ENCODE measurements at places on chromosomes 12 and 14. TPM values are rescaled to one million over a fixed set of nuclear protein-coding genes. Genes with fewer than 3 reads are reported as not detected.

KLHDC1 gene
- 5.6 TPM for total RNA-seq

CBLN3 gene
- 3.2 TPM for total RNA-seq

- DNase-seq = no peak
These were observed 3.7 kb upstream of the MDP1 start for GRCh38 chr14:24219521-24219920.

LHX5 gene
- total RNA-seq = not detected

- DNase-seq = no peak
These were observed 4.8 kb downstream of the SCNN1A start for GRCh38 chr12:6370576-6370935.

DNA sequence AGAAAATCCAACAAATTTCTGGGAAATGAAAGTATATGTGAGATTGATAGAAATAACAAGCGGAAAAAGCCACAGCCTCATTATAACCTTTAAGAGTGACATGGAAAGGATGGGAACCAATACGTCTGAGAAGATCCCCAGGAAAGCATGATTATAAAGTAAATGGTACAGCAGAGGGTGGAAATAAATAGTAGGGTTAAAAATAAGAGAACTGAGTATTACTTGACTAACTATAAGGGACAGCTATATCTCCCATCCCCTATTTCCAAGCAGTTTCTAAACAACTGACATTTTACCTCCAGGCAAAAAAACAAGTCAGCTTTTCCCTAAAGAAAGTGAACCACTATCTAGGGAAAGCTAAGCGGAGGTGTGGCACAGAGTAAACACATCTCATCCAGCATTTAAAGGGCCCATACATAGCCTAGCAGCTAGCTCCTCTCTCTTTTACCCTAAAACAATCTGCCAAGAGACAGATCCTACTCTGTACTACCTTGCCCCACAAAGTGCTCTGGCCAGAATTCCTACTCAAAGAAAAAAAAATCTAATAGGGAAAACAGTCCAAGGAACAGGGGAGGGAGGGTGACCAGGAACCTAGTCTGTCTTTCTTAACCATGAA lies 11.2 kb downstream of the OSBPL8 start:
- no peak for DNase-seq

GRCh38 chr12:116689979-116690744 lies 47.7 kb downstream of the SPRING1 start:
- DNase-seq = no peak

DNA sequence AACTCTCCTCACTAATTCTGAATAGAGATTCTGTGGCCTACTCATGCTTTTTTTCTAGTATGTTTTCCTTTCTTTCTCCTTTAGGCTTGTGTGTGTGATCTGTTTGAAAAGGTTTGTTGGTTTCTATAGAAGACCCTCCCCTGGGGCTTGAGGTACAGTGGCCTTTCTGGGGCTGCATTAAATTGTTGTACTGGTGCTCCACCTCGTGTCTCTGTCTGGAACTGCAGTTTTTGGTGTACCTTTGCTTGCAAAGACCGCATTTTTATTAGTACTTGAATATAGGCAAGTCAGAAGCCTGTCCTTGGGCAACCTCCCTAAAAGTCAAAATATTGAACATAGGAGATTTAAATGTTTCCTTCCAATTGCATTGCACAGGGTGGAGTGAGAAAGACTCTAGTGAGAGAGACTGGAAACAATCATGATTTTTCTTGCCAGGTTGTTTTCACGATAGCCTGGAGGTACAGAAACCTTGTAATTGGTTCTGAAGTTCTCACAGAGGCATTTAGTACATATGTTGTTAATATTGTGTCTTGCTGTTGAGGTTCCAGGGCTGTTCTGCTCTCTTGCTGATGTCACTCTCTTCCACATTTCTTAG lies 39.0 kb downstream of the SLCO1B1 start:
- DNase-seq = no peak

DNA sequence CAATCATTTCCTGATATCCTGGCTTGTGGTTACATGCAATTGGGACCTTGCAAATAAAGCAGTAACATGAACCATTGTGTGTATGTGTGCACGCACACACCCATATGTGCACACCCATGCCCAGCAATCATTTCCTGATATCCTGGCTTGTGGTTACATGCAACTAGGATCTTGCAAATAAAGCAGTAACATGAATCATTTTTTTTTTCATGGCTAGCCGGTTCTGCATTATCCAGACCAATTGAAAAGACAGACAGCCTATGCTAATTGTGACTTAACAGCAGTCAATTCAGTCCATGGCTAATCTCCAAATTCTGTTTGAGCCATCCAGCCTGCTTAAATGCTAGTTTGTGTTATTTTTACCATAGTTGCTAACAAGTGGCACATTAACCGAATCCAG lies 134.3 kb downstream of the TTC7B start:
- no peak for DNase-seq

KRT80 gene
- not detected for total RNA-seq

ANGEL1 gene
- 15.4 TPM for total RNA-seq

GRCh38 chr14:68564826-68565759 lies 227.8 kb downstream of the ZFP36L1 start:
- peak; percentile 37 for DNase-seq

- DNase-seq = no peak
These were observed 9.4 kb downstream of the STX2 start for GRCh38 chr12:130829391-130830245.

DNA sequence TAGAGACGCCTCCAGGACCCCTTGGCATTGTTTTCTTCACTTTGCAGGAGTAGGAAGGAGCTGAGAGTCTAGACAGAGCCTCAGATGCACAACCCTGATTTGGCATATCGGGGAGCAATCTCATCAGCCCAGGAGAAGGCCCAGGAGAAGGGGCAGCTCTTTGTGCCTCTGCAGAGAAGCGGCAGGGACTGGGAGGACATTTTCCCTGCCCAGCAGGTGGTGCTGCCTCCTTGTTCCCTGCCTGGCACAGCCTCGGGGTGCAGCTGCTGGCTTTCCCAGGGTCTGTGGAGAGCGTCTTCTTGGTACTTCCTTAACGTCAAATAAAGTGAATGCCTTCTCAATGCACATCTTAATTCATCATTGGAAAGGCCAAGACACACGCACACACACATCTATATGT lies 419.5 kb downstream of the TMEM121 start:
- DNase-seq = peak; percentile 49

DNA sequence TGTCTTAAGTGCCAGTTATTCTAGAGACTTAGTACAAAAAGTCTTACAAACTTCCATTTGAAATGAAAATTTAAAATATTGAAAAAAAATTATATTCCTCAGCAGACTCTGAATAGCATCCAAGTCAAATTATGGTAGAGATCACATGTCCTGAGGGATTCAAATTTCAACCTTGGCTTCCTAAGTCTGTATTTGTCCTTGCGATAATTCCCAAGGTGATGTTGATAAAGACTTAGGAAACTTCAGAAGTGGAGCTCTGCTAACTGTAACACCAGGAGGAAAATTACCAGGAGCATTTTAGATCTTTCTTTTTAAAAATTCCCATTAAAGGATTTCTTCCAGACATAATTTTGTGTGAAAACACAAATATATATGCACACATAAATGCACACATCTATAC lies 178.3 kb downstream of the IPO8 start:
- no peak for DNase-seq

- DNase-seq = no peak
These were observed 203.5 kb upstream of the G2E3 start for GRCh38 chr14:30355431-30355913.

SLCO1A2 gene
- total RNA-seq = not detected

- DNase-seq = no peak
These were observed 15.3 kb downstream of the CCDC62 start for GRCh38 chr12:122789637-122790036.

GRCh38 chr14:53651096-53651740 lies 305.4 kb downstream of the BMP4 start:
- no peak for DNase-seq

RDH12 gene
- not detected for total RNA-seq

DNA sequence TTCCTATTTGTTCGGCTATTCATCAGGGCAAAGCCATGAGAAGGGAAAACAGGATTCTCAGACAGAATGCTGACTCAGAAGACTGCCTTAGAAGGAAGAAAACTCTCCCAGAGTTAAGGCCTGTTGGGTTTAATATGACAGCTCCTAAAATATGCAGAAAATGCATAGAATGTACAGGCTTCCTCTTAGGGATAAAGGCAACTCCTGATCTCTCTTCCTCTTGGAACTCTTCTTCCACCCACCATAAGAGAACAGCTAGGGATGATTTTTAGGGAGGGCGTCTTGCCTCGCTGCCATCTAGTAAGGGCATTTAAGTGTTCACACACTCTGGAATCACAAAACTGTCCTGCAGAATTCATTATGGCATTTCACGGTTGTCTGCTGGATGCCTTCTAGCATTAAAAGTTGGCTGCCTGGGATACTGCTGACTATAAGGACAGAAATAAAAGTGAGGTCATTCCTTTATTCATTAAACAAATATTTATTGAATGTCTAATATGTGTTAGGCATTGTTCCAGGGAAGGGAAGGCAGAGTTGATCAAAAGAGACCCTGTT lies 73.7 kb downstream of the DCAF5 start:
- DNase-seq = no peak

- no peak for DNase-seq
These were observed 5.6 kb downstream of the ARMH4 start for GRCh38 chr14:58146399-58146798.

DNA sequence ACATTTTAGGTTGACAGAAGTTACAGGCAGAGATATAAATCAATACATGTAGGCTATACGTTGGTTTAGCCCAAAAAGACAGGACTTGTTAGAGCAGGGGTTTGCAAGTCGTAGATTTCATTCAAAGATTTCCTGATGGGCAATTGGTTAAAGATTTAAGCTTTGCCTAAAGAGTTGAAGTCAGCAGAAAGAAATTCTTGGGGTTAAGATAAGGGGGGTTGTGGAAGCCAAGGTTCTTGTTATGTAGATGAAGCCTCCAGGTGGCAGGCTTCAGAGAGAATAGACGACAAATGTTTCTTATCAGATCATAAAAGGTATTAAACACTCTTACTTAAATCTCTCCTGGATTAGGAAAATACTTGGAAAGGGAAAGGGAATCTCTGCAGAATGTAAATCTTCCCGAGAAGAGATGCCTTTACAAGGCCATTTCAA lies 510.8 kb downstream of the TMTC2 start:
- DNase-seq = no peak

DNA sequence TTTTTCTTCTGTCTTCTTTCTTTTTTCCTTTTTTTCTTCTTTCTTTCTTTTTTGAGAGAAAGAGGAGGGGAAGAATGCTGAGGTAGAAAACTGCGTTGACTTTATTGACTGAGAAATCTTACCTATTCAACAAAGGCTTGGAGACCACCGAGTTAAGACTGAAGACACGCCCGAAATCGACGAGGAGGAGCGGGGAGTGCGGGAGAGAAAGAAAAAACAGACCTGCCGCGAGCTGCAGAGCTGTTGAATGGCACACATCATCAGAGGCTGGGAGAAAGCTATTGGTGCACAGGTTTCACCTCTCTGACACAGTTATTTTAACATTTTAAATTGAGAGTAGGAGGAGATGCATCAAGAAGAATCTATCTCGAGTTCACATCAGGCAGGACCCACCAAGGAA lies 5.1 kb downstream of the ASCL1 start:
- DNase-seq = no peak

DNA sequence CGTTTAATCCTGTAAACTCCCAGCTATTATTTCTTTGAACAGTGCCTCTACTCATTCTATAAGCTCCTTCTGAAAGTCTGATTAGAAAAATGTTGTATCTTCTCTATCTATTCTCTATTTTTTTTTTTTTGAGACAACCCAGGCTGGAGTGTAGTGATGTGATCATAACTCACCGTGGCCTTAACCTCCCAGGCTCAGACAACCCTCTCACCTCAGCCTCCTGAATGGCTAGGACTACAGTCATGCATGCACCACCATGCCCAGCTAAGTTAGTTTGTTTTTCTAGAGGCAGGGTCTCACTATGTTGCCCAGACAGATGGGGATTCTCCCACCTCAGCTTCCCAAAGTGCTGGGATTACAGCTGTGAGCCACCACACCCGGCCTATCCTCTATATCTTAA lies 66.6 kb downstream of the RPS6KA5 start:
- no peak for DNase-seq

CLEC9A gene
- total RNA-seq = not detected

DNA sequence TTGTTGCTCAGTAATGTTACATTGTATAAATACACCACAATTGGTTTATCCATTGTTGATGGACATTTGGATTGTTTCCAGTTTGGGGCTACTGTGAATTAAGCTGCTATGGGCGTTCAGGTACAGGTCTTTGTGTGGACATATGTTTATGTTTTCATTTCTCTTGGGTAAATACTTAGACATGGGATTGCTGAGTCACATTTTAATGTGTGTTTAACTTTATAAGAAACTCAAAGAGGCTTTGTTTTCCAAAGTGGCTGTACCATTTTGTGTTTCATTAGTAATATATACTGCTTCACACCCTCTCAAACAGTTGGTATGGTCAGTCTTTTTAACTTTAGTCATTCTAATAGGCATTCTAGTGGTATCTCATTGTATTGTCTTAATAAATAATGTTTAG lies 225.0 kb downstream of the SPTSSA start:
- DNase-seq = no peak
